ENCODE measurements at places on chromosomes 6 and 20.

DNA sequence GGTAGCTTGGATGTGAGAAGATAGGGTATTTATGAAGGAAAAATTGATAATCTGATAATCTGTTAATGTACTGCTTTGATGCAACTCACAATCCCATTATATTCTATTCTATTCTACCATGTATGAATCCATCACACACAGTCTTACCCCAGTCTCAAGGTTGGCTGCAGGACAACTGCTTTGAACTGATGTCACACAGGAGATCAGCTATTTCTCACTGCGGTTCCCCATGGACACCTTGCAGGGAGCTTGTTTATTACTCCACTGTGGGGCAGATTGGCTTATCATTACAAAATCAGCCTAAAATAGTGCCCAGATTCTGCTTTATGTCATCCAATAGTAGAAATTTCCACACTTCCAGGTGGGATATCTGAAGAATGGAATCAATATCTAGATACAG is 61.0 kb upstream of the HS3ST5 start:
- DNase-seq: no peak

DNA sequence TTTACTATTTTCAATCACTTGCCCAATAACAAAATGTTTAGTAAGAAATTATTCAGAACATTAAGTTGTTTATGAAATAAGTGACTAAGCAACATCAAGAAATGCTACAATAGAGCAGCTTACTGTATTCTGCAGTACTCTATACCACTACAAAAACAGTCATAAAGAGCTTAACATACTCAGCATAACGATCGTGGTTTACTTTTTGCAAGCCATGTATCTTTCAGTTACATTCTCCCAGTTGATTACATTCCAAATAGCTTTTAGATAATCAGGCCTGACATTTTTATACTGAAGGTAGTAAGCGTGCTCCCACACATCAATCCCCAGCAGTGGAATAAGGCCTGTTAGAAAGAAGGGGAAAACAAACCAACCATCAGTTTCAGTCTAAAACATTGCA is 10.7 kb downstream of the SOD2 start:
- DNase-seq: no peak

DNA sequence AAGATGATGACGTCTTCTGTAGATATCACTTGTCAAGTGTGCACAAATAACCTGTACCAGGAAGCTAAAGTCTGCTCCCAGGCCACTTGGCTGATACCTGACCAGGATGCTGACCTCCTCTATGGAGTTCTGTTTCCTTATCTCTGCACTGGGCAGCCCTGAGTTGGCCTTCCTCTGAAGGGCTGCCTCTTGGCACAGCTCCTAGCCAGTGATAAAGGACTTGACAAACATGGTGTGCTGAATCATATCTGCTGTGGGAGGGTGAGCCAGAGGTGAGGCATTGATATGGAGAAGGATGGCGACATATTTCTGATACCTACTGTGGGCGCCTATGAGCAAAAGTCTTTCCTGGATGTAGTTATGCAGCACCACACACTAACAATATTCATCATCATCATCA is 32.8 kb upstream of the FOXA2 start:
- DNase-seq: peak; percentile 45

DNA sequence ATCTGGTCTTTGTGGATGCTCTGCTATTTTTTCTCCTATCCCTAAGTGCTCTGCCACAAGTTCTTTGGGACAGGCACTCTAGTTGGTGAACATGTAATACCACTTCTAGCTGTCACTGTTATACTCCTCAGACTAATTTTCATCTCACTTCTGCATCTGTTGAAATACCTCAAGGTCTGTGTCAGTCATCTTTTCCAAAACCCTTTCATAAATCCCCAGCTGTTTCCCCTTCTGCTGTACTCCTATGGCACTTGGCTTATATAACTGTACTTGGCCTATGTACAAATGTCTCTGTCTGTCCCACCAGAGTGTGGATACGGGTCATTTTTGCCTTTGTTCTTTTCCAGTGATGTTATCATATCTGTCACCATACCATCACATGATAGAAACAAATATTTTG is 124.2 kb downstream of the FHL5 start:
- no peak for DNase-seq

DNA sequence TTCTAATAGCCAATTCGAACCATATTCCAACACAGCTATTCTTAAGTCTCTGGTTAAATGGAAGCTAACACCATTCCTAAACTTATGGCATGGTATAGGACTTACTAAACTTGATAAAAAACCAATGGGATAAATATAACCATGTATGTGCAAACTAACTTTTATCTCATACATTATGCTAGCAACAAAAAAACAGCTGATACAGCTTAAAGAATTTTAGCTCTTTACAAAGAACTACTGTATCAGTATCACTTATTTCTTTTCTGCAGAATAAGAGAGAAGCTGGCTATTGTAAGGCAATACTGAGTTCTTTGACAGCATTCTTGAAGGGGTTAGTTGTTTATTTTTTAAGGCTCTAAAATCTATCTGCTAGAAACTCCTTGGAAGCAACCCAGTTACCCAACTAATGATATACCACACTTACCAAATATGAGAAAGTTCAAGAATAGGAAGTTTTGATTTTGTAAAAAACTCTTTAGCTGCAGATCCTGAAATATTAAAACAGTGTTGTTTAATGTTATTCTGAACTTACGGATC is 44.9 kb downstream of the REPS1 start:
- no peak for DNase-seq

DNA sequence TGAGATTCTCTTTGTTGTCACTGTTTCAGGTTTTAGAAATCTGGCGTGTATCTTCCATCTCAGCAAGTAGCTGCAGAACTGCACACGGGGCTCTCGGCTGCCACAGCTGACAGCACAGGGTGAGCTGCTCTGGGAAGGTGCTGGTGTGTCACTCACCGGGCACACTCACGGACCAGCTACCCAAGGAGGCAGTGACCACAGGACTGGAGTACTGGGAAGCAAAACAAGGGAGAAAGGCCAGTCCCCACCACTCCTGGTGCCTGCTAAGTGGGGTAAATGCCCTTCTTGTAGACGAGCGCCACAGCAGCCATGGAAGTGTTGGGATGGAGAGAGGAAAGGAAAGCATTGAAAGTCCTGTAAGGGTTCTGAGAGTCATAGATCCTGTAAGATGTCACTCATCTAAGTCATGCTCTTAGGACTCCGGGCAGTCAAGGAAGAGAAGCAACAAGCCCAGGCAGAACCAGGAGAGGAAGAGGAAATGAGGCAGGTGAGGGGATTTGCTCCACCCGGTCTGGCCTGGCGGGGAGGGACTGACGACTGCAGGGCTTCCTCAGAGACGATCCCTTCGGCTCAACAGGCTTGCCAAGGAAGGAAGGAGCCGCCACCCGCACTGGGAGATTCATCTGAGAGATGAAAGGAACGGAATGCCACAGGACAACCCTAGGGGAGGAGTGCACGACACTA is 48.1 kb downstream of the PRDM1 start:
- DNase-seq: peak; percentile 13

DNA sequence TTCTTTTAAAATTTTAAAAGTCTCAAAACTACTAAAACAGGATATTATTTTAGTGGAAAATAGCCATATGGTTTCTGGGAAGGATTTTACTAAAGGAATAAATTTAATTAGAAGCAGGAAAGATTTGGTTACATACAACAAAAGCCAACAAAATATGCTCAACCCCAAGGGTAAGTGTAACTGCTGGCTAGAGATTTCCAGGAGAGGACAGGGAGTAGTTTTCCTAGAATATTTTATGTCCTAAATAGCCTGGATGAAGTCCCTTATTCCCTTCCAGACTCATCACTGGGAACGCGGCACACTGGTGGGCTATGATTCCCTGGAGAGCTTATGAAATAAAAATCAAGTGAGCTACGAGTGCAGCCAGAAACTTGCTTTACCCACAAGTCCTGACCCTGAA is 66.6 kb downstream of the SGK1 start:
- DNase-seq: no peak

GRCh38 chr6:126553854-126554253 is 213.9 kb downstream of the CENPW start:
- no peak for DNase-seq

- no peak for DNase-seq
Measured at GRCh38 chr6:98056955-98057354, 773.9 kb upstream of the MMS22L start.

GRCh38 chr6:14309516-14309915 is 191.9 kb downstream of the CD83 start:
- DNase-seq: no peak

DNA sequence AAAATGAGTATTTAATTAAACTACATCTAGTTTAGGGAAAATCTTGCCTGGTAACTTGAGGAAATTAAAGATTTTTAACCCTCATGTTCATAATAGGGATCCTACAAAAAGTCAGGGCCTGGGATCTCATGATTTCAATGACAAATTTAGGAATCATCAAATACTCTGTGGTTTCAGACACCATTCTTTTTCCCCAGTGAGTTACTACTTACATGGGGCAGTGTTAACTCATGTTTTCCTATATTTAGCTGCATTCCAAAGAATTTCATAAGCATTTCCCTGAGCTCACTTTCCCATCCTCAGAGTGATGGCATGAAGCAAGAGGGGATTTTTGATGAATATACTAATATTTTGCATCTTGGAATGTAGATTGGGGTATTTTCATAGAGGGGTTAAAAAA is 321.7 kb downstream of the CENPW start:
- DNase-seq: peak; percentile 30

- no peak for DNase-seq
Measured at GRCh38 chr6:105199711-105200110, 19.9 kb upstream of the POPDC3 start.

DNA sequence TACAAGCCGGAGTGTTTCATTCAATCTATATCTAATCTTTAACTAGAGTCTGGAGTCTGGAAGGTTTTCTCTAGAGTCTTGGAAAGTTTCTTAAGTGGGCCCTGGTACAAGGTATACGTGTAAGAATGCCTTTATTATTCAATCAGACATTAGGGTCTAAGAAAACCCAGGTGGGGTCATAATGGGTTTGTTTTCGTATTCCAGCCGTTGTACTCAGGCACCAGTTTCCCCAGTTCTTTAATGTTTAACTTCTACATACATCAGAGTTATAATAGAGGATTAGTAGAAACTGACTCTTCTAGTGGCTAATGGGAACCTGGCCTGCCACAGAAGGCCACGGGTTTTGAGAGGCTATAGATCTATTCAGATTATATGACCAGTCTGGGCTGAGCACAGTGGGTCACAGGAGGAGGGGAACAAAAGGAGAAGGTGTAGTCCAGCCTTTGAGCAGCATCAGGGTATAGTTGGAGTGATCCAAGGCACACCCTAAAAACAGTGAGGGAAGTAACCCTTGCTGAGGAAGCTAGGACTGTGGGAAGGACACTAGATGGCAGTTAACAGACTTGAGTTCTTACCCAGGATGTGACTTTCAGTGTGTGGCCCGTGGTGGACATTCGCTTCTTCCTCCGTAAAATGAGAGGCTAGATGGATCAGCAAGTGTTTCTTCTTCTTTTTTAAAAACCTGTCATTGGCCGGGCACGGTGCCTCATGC is 15.5 kb downstream of the FAM83B start:
- no peak for DNase-seq

- DNase-seq: peak; percentile 31
Measured at GRCh38 chr6:40510442-40510841, 76.7 kb downstream of the LRFN2 start.

GRCh38 chr20:60138256-60139220 is 180.3 kb downstream of the CDH26 start:
- DNase-seq: peak; percentile 67

GRCh38 chr6:112579601-112580000 is 232.5 kb downstream of the RFPL4B start:
- DNase-seq: no peak

GRCh38 chr6:157274471-157275226 is 48.7 kb downstream of the TMEM242 start:
- DNase-seq: peak; percentile 78

DNA sequence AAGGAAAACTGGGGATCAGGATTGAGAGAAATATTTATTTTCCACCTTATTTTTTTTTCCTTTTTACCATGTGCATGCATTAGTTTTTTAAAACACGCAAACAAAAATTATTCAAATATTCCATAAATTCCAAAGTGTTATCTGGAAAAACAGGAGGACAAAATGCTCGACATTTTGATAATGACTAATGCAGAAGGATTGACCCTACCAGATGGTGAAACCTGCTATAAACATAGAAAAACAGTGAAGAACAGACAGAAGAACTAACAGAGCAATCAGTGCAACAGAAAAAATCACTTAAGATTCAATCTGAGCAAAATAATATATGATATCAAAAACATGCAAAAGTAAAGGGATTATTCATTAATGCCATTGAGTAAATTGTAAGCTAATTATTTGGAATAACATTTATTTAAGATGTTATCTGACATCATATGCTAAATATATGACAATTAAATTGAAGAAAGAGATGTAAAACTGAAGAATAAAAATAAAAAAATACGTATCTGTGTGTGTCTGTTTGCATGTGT is 218.4 kb downstream of the LMBRD1 start:
- DNase-seq: no peak

- no peak for DNase-seq
Measured at GRCh38 chr20:36549942-36550789, 8.8 kb downstream of the MYL9 start.

- peak; percentile 29 for DNase-seq
Measured at GRCh38 chr20:17617212-17617867, 47.5 kb downstream of the DSTN start.

DNA sequence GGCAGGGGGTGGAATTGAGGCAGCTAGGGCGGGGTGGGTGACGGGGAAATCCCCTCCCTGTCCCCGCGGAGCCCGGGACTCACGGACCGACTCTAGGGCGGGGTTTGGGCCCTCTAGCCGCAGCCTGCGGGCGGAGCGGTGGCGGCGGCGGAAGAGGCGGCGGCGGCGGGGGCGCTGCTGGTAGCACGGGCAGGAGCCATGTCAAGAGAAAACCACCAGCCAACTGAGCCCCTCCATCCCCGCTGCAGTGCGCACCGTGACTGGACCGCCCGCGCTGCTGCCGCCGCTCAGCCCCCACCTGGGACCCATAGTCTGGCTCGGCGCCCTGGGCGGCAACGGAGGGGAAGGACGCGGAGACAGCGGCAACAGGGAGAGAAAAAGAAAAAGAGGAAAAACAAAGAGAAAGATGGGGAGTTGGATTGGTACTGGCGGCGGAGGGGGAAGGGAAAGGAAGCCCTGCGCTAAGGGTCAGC is 1.2 kb upstream of the C6orf62 start:
- peak; percentile 72 for DNase-seq

- DNase-seq: no peak
Measured at GRCh38 chr6:105588123-105588710, 185.3 kb upstream of the PREP start.

- no peak for DNase-seq
Measured at GRCh38 chr6:91631227-91631626, 1044.4 kb upstream of the MAP3K7 start.
